ENCODE measurements at places on chromosomes 6 and 20.

- DNase-seq = no peak
Observed at GRCh38 chr6:38987503-38987902, 61.1 kb upstream of the GLP1R start.

DNA sequence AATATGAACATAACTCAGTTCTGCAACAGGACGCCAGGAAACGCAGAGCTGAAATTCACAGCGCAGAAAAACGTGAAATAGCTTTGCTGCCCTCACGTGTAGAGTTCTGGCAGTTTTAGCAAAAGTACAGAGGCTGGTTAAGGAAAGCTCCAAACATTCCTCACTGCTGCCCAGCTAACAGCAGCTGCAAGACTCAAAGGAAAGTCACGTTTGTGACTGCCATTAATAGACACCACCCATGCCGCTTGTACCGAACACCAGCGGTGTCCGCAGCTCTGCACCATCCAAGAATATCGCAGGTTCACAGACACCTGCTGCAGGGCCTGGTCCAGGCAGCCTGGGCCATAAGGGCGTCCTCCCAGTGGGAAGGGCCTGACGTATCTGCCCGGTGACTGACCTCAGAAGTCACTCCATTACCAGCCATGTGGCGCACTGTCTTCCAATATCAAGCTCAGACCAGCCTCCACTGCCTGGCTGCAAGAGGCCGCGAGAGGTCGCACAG lies 61.4 kb downstream of the WDR27 start:
- DNase-seq = no peak

GRCh38 chr6:33693186-33694105 lies 18.1 kb downstream of the UQCC2 start:
- no peak for DNase-seq

- DNase-seq = no peak
Observed at GRCh38 chr6:82419132-82419581, 55.5 kb downstream of the TPBG start.

DNA sequence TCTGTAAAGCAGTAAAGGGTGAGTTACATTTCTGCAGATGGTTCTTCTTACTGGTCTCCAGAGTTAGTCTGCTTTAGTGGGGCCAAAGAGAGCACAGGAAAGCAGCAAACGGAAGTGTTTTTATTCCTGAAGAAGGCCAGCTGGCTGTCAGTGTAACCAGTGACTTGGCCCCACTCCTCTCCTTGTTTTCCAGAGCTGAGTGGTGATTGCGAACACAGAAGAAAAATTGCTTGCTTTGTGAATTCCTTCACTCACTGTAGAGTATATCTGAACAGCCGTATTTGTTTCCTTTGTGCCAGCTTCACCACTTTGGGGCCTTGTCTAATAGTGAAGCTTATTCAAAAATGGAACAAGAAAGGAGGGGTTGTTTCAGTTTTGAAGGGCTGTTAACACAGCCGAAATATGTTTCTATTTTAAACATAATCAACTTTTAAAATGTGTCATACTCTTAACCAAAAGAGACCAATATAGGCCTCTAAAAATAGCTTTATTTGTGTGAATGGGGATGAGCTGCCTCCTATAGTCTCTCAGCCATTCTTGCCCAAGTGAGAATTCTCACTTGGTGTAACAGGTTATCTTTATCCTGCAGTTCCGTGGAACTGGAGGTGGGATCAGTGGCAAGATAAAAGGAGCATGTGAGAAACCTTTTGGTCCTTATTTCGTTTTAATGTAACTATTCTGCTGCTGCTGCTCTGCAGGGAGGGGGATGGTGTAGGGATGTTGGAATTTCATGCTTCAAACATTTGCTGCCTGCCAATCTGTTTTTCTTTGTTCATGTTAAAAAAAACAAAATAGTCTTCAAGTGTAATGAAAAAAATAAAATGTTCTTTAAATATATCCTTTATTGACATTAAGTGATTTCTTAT lies 37.8 kb downstream of the ZC2HC1B start:
- no peak for DNase-seq
